Left lobe of liver (tissue), 2 donors: ENCODE measurements at places on chromosomes 1 and 21. TPM values are rescaled to one million over a fixed set of nuclear protein-coding genes. Genes with fewer than 3 reads are reported as not detected.

Gene CHODL
- not detected for total RNA-seq

Gene RNF186
- 0.60 TPM for total RNA-seq

Gene SLC9C2
- total RNA-seq, result not detected

Gene TMPRSS15
- not detected for total RNA-seq

- no peak for DNase-seq
Observed at GRCh38 chr1:153623101-153623500, 4.2 kb downstream of the S100A13 start.

GRCh38 chr1:17805869-17806684, 50.9 kb downstream of the ACTL8 start:
- DNase-seq, result peak; percentile 12

- no peak for DNase-seq
Observed at GRCh38 chr1:167777269-167777650, 55.5 kb downstream of the MPZL1 start.

DNA sequence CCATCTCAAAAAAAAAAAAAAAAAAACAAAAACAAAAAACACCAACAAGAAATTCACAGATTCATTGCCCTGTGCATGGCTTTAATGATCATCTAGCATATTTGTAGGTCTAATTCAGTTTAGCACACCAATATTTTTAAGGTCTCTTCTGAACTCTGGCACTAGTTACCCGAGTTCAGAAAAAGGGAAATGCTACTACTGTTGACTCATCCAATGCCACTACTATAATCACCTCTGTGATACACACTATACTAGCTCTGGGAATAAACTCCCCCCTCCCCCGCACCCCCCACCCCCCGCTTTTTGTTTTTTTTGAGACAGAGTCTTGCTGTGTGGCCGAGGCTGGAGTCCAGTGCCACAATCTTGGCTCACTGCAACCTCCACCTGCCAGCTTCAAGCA, 55.6 kb downstream of the FBXO42 start:
- DNase-seq, result no peak

GRCh38 chr1:234302354-234302962, 70.8 kb upstream of the COA6 start:
- DNase-seq, result no peak

DNA sequence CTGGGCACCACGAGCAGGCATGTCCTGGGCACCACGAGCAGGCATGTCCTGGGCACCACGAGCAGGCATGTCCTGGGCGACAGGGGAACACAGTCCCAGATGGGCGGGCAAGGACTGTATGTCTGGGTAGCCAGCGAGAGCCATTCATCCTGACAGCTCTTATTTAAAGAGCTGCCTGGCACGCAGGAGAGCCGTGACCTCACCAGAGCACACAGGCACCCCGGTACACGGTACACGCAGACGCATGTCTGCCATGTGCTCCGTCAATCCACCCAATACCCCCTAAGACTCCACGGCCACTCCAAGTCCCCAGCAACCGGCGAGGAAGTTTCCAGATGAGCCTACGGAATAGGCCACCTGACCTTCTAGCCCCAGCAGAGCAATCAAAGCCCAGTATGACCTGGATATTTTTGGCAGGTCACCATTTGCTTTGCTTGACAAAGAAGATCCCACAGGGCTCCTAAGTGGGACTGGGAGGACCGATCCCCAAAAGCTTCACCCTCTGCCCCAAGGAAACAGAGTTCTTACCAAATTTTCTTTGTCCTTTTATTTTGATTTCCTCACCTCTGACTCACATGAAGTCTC, 51.7 kb downstream of the CASZ1 start:
- DNase-seq, result no peak

- DNase-seq, result no peak
Observed at GRCh38 chr1:39663559-39663958, 8.3 kb downstream of the NT5C1A start.

DNA sequence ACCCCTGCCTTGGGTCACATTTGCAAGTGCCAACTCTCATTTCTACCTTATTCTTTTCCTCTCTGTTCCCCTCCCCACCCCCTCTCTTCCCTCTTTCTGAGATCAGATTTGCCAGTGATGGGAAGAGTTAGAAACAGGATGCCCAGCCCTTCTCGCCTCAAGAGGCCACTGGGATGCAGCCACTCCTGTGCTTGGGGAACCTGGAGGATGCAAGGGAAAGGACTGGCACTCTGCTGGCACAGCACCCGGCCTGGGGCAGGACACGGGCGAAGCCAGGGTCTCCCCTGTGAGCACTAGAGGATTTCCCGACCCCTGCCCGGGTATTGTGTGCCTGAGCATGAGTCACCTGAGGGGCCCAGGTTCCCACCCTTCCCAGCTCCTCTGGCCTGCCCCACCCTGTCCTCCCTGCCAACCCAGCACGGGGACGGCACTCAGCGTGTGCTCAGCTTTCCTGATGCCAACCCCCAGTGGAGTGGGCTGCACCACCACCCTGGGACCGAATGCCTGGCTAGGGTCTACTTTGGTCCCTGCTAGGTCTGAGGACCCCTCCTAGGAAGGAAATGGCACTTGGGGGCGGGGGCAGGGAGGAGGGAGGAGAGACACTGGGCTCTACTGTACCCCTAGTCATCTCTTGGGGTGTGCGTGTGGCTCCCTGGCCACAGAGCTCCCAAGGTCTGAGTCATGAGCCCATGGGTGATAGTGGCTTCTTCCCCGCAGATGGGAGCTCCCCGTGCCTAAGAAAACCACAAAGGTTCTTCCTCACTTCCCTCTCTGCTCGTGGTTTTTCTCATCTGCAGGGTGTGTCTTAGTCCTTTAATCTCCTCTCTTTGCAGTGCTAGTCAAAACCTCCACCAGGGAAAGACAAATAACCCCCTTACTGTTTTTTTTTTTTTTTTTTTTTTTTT, 12.4 kb downstream of the LMNA start:
- DNase-seq, result no peak

- no peak for DNase-seq
Observed at GRCh38 chr21:37828556-37828955, 87.7 kb downstream of the KCNJ6 start.

- DNase-seq, result no peak
Observed at GRCh38 chr1:89206373-89206772, 7.6 kb upstream of the GBP4 start.

DNA sequence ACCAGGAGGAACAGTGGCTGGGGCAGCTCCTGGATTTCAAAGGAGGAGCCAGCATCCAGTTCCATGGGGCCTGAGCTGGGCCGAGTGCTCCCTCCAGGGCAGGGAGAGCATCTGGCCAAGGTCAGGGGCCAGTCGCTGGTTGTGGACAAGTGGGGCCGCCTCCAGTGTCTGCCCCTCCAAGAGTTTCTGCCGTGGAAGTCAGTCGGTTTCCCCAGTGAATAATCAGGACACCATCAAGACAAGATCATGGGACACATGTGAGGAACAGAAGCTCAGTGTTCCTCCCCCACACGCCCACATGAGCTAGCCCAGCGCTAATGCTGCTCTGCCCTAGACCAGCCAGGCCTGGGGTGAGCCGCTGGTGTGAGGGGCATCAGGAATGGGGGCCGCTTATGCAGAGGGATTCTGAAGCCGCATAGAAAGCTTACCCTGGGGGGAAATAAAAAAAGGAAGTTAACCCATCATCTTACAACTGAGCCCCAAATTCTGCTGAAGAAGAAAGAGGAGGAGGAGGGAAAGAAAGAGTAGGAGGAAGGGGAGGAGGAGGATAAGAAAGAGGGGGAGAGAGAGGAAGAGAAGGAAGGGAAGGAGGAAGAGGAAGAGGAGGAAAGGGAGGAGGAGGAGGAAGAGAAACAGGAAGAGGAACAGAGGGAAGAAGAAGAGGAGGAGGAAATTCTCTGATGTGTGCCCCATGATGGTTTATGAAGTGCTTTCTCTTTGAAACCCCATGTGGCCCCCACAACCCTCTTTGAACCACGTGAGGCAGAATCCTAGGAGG, 198.4 kb downstream of the MATN1 start:
- peak; percentile 26 for DNase-seq

- DNase-seq, result no peak
Observed at GRCh38 chr1:246187834-246188372, 319.2 kb downstream of the SMYD3 start.

DNA sequence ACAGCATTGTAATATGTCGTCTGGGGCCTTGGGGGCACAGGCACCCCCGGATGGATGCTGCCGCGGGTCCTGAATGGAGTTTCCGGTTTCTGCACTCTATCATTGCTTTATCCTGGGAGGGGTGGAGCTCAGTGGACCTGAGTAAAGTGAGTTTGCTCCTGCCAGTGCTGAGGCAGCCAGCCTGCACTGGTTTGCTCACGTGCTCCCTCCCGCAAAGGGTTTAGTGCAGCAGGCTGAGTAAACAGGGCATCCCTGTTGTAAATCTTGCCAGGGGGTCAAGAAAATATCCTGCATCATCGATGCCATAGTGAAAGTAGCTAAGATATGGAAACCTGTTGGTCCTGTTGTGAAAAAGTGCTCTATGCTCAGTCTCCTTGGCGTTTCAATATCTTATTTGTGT, 85.6 kb upstream of the BRINP3 start:
- no peak for DNase-seq

DNA sequence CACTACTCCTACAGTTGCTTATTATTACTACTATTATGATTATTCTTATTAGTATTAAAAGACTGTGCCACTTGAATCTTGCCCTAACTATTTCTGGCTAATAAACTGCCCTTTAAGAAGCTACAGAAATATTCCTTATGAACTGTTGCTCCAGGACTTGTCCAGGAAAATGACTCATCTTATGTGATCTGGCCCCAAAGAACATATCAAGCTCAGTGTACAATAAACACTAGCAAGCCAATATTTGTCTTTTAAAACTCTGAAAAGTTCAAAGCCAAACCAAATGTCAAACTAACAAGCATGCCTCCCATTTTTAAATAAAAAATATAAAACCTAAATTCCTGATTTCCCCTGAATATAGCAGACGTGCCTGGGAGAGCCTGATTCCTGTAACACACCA, 88.7 kb upstream of the SIM2 start:
- DNase-seq, result no peak
